ENCODE measurements at places on chromosomes 1 and 21.

GRCh38 chr1:59218521-59219236 is 78.2 kb upstream of the FGGY start:
- DNase-seq, result no peak

DNA sequence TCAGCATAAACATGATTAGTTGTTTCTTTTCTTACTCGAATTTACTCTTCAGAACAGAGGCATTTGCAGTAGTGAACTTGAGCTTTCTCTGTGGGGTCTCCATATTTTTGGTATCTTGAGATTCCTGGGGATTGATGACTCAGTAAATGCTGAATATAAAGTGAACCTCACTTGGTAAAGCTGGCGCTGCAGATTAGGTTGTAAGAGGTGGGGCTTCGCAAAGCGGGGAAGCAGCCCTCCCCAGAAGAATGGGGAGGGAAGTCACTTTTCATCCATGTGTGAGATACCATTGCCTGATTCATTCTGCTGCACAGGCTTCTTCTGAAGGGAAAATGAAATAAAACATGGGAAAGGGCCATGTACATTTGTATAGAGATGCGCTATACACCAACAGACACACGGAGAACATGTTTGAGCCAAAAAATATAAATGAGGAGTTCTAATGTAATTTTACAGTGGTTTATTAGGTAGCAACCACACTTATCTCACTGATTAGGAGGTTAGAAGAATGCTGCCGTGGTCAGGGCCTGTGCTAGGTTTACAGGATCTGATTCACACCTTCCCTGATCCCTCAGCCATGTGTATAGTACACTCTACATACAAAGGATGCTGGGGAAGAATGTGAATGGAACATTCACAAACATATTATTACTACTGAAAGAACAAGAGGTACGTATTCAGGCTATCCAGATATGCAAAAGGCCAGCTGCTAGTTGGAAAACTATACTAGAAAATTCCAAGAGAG is 63.5 kb downstream of the DNTTIP2 start:
- DNase-seq, result no peak

- no peak for DNase-seq
These were observed 9.3 kb downstream of the CHI3L2 start for GRCh38 chr1:111236806-111237205.

DNA sequence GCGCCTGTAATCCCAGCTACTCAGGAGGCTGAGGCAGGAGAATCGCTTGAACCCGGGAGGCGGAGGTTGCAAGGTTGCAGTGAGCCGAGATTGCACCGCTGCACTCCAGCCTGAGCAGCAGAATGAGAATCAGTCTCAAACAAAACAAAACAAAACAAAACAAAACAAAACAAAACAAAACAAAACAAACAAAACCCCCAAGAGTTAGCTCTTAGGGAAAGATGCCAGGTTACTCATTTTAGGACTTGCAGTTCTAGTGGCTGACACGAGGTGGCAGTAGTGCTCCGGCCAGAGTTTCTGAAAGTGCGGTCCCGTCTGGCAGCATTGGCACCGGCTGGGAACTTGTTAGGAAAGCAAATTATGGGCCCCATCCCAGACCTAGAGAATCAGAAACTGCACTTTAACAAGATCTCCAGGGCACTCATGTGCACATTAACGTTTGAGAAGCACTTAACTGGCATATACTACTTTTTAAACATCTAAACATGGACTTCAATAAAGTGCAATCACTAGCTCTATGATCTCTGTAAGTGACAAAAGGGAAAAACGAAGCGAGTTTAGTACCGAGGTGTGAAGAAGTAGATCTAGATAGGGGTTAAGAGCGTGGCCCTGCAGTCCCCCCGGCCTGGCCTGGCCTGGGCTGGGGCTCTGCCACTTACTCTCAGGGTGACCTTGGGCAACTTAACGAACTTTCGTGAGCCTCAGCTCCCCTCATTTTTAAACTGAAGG is 41.9 kb upstream of the TNFRSF1B start:
- peak; percentile 40 for DNase-seq

DNA sequence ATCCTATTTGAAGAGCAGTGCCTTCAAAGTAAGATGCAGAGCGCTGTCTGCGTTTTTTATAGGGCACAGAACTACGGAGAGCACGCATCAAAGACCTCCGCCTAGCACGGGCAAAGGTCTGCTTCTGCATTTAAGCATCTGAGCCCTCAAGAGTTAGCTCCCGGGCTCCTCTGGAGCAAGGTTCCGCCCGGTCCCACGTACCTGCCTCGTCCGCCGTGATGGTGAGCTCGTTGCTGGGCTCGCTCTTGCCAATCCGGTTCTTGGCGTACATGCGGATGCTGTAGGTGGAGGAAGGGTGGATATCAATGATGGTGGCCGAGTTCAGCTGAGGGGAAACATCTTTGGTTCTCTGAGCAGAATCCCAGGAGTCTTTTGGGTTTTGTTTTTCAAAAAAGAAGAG is 311.5 kb downstream of the PCP4 start:
- DNase-seq, result no peak

- DNase-seq, result no peak
These were observed 18.2 kb downstream of the DNALI1 start for GRCh38 chr1:37574834-37575480.

GRCh38 chr21:31682620-31683019 is 23.1 kb downstream of the SOD1 start:
- no peak for DNase-seq

Data from NCI-H2029 treated with DMSO at 0.1 percent for 48 hours (cell line).